ENCODE measurements at places on chromosomes 2 and 18. TPM values are rescaled to one million over a fixed set of nuclear protein-coding genes. Genes with fewer than 3 reads are reported as not detected.

DNA sequence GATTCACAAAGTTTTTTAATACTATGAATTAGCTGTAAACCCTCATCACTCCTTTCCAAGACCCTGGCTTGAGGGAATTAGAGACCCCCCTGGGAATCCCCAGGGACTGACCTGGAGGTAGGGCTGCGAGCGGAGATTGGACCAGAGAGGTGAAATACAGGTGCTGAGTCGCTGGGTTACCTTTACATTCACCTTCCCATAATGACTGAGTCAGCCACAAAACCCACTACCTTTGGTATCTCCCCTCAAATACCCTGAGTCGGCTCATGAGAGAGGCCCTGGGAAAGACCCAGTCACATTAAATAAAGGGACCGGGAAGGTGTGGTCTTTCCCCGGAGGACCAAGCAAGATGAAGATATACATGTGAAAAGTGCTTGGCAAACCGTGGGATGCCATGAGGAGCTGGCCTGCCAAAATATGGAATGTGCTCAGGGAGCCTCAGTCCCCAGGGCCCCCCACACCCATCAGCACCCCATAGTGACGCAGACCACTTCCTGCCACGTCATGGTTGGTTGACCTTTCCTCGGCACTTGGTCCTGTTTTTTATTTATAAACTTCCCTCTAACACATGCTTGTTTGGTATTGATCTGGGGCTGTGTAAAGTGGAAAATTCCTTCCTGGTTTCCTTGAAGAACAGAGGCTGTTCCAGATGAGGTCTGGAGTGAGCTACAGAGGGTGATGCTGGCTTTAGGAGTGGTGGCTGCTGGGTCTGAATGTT, 51.4 kb downstream of the IL1RL2 start:
- no peaks in the 10 kb centered on the region for H3K27me3 ChIP-seq
- H3K36me3 ChIP-seq: no peaks in the 10 kb centered on the region
- DNase-seq: no peak
- peaks cover 51% of the 10 kb centered on the region for H3K4me1 ChIP-seq
- H3K4me3 ChIP-seq: no peak overlapping the region

- H3K4me1 ChIP-seq: peaks cover 5% of the 10 kb centered on the region
- H3K27ac ChIP-seq: no peak overlapping the region
- peaks cover 13% of the 10 kb centered on the region for H3K36me3 ChIP-seq
- DNase-seq: no peak
- peaks cover 2% of the 10 kb centered on the region for H3K27me3 ChIP-seq
- H3K4me3 ChIP-seq: no peak overlapping the region
Measured at GRCh38 chr2:26292646-26293045, 47.9 kb downstream of the HADHB start.

- no peak for DNase-seq
- no peak overlapping the region for H3K4me3 ChIP-seq
- H3K36me3 ChIP-seq: no peaks in the 10 kb centered on the region
- H3K27me3 ChIP-seq: no peaks in the 10 kb centered on the region
Measured at GRCh38 chr2:139478165-139478914, 698.1 kb upstream of the NXPH2 start.

DNA sequence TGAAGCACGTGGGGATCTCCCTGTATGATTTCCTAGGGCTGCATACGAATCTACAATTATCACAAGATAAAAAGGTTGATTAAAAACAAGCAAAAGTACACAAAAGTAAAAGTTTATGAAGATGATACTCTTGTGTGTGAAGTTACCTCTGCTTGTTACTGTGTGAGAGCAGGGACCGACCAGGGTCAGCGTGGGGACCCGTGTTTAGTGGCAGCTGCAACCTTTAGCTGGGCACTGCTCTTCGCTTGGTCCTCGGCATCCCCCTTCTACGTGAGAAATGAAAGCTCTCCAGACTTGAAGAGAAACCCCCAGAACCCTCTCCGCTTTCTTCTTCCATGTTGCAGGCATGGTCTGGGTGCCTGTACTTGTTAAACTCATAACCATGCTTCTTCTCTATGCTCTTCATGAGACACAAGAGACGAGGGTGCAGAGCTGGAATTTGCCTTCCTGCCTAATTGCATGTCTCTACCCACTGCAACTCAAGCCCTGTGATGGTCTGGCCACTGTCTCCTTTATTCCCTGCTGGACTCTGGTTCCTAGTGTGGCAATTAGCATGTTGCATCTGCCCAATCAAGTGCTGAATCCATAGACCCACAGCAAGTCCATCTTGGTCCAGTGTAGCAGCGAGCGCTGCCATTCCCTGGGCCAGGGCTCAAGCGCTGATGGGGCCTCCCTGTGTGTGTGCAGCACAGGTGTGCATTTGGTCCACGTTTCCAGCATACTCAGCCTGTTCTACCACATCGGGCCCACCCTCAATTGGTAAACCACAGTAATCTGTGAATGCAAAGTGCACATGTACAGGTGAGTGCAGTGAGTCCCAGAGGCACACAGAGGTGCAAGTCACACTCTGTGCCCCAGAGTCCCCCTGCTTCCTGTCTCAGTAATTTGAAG, 88.5 kb downstream of the TWIST2 start:
- no peaks in the 10 kb centered on the region for H3K4me1 ChIP-seq
- H3K27me3 ChIP-seq: peaks cover 12% of the 10 kb centered on the region
- H3K4me3 ChIP-seq: no peak overlapping the region
- no peaks in the 10 kb centered on the region for H3K36me3 ChIP-seq
- no peak overlapping the region for H3K27ac ChIP-seq
- DNase-seq: no peak

DNA sequence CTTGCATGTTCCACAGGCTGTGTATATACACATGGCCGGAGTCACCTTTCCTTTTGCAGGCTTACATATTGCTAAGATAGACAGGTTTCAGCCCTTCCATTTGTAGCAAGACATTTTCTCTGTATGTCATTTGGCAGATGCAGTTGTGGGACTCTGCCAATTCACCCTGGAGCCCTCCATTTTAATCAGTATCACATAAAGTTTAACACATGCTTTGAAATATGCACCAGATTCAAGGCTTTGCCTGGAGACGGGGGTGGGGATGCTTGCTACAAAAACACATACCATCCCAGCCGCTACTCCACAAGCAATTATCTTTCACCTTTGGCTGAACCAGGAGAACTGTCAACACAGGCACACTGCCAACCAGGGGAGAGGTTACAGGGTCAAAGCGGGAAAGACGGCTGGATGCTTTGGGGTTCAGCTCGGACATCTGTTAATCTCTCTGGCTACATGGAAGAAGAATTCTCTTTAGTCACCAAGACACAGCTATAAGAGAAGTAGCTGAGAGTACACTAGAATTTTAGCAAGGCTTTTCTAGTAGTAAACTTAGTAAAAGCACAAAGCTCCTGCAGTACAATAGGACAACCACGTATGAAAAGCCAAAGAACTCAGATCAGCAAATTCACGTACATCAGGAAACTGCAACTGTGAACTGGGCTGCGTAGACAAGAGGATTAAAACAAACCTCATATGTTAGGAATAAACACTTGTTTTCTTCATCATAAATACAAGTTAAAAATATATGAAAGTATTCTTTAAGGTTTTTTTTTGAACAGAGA, 130.9 kb downstream of the EXOC6B start:
- H3K4me3 ChIP-seq: no peak overlapping the region
- peaks cover 2% of the 10 kb centered on the region for H3K4me1 ChIP-seq
- no peak overlapping the region for H3K27ac ChIP-seq
- no peak for DNase-seq
- no peaks in the 10 kb centered on the region for H3K36me3 ChIP-seq

GRCh38 chr18:37424507-37424906, 141.1 kb downstream of the CELF4 start:
- no peaks in the 10 kb centered on the region for H3K27me3 ChIP-seq
- DNase-seq: no peak
- no peak overlapping the region for H3K27ac ChIP-seq
- no peaks in the 10 kb centered on the region for H3K36me3 ChIP-seq

DNA sequence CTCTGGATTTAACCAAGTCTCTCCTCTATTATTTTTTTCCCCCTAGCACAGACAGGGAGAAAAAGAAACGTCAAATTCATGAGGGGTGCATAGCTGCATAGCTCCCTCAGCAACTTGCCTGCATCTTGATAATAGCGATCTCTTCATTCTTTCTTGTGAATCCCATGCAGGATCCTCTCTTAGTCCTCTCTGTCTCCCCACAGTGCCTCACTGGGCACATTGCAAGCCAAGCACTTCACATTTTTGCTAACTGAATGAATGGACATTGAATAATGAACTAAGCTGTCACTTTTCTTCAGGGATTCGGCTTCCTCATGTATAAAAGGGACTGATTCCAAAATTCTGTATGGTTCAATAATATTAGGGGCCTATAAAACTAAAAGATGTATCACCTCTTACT, 2.9 kb upstream of the EPB41L3 start:
- no peak overlapping the region for H3K4me3 ChIP-seq
- H3K4me1 ChIP-seq: peaks cover 2% of the 10 kb centered on the region
- H3K27me3 ChIP-seq: peaks cover 32% of the 10 kb centered on the region
- no peaks in the 10 kb centered on the region for H3K36me3 ChIP-seq
- DNase-seq: no peak
- H3K27ac ChIP-seq: no peak overlapping the region

DNA sequence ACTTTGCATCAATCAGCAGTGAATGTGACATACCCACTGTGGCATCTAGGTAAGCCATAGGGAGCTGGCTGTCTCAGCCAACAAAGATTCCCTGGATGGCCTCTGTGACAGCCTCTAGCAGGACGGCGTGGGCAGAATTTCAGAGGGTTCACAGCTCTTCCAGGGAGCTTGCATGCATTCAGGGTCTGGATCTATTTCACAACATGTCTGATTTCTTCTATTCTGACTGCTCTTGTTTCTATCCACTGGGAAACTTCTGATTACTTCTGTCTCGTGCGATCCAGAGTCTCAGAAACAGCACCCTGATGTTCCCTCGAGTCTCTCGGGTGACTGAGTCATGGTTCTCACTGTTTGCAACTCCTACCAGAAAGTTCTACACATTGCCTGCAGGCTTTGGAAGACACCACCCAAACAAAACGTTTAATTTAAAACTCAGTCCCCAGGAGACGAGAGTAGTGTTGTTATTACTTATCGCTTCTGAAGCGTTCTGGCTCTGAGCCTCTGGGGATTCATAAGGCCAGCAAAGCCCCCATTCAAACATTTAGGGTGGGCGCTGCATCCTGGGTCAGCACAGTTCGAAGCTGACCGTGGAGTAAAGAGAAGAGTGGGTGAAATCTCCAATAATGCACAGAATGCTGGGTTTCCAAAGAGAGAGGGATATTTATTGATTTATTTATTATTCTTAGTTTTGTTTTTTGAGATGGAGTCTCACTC, 41.9 kb upstream of the ODC1 start:
- DNase-seq: no peak
- H3K36me3 ChIP-seq: no peaks in the 10 kb centered on the region
- peaks cover 11% of the 10 kb centered on the region for H3K27me3 ChIP-seq
- peaks cover 6% of the 10 kb centered on the region for H3K4me1 ChIP-seq

DNA sequence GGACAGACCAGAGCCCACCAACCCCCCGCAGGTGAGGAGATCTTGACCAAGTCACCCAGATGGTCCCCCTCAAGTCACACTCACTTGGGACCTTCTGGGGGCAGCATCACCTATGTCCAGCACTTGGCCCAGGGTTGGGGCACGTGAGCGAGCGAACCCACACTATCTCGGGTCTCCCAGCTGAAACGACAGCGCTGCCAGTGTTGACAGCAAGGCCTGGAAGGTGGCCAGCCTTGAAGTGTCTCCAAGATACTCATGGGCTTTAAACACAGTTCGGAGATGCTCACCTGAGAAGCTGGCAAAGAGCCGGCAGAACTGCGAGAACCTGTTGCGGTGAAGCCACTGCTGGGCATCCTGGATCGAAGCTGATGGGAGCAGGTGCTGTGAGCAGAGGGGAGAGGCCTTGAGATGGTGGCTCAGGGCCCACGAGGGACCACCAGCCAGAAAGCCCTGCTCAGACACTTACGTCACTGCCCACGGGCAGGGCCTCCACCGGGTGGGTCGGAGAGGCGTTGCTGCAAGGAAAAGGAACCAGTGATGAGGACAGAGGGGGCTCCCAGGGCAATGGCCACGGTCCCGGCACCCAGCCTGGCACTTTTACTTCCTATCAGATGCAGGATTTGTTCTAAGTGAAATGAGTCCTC, 47.5 kb downstream of the TFCP2L1 start:
- no peaks in the 10 kb centered on the region for H3K27me3 ChIP-seq
- H3K36me3 ChIP-seq: no peaks in the 10 kb centered on the region
- no peak overlapping the region for H3K4me3 ChIP-seq

- peaks cover 2% of the 10 kb centered on the region for H3K4me1 ChIP-seq
- no peaks in the 10 kb centered on the region for H3K36me3 ChIP-seq
- no peaks in the 10 kb centered on the region for H3K27me3 ChIP-seq
- DNase-seq: no peak
Measured at GRCh38 chr18:7856733-7857132, 289.6 kb downstream of the PTPRM start.

DNA sequence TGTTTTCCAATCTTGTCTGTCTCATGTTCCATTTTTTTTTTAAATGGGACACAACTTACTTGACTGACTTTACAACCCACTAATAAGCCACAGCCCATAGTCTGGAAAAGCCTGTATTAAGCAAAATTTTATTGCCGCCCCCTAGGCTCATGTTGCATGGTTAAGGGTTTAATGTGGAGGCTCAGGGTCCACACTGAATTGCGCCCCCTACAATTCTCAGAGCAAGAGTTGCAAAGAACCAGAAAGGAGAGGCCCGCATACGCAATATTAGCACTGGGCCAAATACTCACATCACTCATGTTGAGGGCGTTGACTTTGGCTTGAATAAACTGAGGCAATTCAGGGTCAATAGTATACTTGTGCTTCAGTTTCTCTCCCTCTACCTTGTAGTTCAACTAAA, 65.5 kb downstream of the NEB start:
- H3K4me3 ChIP-seq: no peak overlapping the region
- no peaks in the 10 kb centered on the region for H3K27me3 ChIP-seq
- no peak for DNase-seq
- H3K27ac ChIP-seq: no peak overlapping the region
- H3K36me3 ChIP-seq: no peaks in the 10 kb centered on the region
- H3K4me1 ChIP-seq: peaks cover 12% of the 10 kb centered on the region

- no peak overlapping the region for H3K27ac ChIP-seq
- no peaks in the 10 kb centered on the region for H3K36me3 ChIP-seq
Measured at GRCh38 chr2:50956886-50957285, 75.0 kb downstream of the NRXN1 start.

DNA sequence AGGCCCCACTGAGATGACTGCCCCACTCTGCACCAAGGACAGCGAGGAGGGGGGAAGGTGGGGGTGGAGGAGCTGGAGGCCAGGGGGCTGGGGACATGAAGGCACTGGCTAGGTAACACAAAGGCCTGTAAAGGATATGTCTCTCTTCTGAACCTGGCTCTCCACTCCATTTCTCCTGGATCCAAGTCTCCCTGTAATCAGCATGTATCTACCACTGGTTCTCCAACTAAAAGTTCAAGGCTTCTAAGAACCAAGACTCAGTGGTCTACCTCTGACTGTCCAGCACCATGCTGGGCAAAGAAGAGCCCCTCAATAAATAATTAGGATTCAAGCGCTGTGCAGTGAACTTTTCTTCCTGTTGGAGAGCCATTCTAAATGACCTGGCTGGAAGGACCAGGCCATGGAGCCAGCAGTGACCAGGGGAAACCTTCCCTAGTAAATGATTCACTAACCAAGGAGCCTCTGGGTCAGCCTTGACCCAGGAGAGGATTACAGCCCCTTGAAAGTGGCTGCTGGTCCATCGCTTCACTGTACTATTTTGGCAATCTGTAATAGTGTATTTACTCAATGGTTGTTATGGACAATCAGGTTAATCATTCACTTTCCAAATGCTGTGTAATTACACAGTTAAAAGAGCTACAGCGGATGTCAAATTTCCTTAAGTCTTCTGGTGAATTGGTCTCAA, 73.2 kb downstream of the BCL11A start:
- no peak overlapping the region for H3K4me3 ChIP-seq
- no peaks in the 10 kb centered on the region for H3K4me1 ChIP-seq
- H3K36me3 ChIP-seq: no peaks in the 10 kb centered on the region
- peaks cover 18% of the 10 kb centered on the region for H3K27me3 ChIP-seq
- no peak overlapping the region for H3K27ac ChIP-seq
- no peak for DNase-seq

Gene BABAM2
- total RNA-seq: 54.5 TPM

Gene UGT1A10
- total RNA-seq: not detected

Gene CNRIP1
- total RNA-seq: not detected

All from activated T-helper 2 cell treated with anti-CD3 and anti-CD28 coated beads, Interferon-gamma antibody, Interleukin-2, Interleukin-4, amounts not matched to agents 10 μg/mL and 5 μg/mL and 100 μg/mL, durations not matched to agents 14 hours and 24 hours and 36 hours (primary cell).